Immature natural killer cell (primary cell): ENCODE measurements at places on chromosomes 2 and 18. TPM values are rescaled to one million over a fixed set of nuclear protein-coding genes. Genes with fewer than 3 reads are reported as not detected.
A peak's percentile ranks its signal among the peaks of the same experiment; 100 is the strongest.

Gene CPO
- polyA plus RNA-seq: not detected

Gene HRH4
- not detected for polyA plus RNA-seq

Gene LOXHD1
- not detected for polyA plus RNA-seq

Gene TLX2
- polyA plus RNA-seq: not detected

Gene ELOA2
- polyA plus RNA-seq: not detected

DNA sequence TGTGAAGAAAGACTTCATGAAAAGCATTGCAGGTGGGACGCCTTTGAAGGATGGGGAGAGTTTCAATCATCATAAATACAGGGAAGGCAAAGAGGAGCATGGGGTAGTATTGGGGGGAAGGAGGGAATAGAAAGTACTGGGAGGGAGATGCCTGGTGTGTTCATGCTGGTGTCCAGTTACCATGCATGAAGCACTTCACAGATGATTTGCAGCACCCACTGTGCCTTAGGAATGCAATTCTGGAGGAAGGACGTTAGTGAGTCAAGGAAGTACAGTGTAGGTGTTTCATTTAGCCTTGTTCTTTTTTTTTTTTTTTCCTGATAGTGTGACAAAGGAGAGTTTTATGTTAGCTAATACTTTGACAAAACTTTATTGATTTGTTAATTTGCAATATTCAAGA is 36.8 kb downstream of the ADAM23 start:
- DNase-seq: no peak
- no peak overlapping the region for H3K4me3 ChIP-seq
- no peaks in the 10 kb centered on the region for H3K36me3 ChIP-seq
- no peak overlapping the region for H3K27ac ChIP-seq
- H3K4me1 ChIP-seq: no peaks in the 10 kb centered on the region

DNA sequence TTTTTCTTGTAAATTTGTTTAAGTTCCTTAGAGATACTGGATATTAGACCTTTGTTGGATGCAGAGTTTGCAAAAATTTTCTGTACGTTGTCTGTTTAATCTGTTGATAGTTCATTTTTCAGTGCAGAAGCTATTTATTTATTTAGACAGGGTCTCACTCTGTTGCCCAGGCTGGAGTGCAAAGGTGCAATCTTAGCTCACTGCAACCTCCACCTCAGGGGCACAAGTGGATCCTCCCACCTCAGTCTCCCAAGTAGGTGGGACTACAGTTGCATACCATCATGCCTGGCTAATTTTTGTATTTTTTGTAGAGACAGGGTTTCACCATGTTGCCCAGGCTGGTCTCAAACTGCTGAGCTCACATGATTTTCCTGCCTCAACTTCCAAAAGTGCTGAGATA is 568.2 kb upstream of the REG3G start:
- no peaks in the 10 kb centered on the region for H3K36me3 ChIP-seq
- no peak overlapping the region for H3K27ac ChIP-seq
- no peak for DNase-seq
- H3K4me1 ChIP-seq: no peaks in the 10 kb centered on the region
- no peaks in the 10 kb centered on the region for H3K27me3 ChIP-seq

DNA sequence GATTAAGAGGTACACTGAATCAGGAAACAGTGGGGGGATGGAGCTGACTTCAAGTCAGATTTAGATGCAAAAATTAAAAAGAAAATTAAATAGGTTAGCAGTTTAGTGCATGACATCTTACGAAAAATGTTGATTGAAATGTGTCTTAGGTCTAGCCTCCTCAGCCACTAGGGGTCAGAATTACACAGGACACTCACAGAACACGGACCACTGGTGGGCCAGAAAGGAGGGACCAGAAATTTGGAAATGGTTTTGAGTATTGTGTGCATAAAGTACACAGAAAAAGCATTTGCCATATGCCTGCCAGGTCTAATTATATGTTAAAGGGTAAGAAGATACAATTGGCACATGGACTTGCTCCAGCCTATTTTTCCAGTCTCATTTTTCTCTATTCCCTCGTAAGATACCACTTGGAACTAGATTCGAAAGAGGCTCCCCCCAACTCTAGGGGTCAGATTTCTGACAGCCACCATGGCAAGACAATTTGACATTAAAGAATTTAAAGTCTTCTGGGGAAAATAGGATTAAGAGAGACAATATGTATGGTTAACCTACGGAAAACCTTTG is 550.2 kb upstream of the SETBP1 start:
- peak; percentile 26 for DNase-seq
- H3K4me1 ChIP-seq: no peaks in the 10 kb centered on the region
- no peak overlapping the region for H3K27ac ChIP-seq
- peaks cover 4% of the 10 kb centered on the region for H3K27me3 ChIP-seq

DNA sequence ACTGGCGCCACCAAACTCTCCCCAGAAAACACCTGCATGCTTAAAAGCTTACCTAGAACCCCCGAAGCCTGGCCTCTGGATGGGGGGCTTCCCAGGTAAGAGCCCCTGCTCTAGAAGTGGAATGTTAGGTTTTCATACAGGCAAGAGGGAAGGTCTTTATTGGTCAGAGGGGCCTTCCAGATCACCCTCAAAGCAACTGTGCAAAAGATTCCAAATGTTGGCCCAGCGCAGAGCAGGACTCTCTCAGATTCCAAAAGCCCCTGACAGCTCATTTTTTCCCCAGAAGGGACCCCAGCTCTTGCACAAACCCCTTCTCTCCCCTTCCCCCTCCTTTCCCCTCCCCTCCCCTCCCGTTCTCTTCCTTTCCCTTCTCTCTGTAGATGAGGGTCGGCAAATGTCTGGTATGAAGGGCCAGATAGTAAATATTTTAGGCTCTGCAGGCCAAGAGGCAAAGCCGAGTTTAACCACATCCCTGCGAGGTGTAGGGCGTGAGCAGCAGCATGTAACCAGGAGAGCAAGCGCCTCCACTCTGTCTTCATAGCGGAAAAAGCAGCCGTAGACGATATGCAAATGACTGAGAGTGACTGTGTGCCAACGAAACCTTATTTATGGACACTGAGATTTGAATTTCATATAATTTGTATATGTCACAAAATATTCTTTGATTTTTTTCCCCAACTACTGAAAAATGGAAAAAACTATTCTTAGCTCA is 116.9 kb downstream of the SMAD7 start:
- peaks cover 3% of the 10 kb centered on the region for H3K36me3 ChIP-seq
- peaks cover 13% of the 10 kb centered on the region for H3K27me3 ChIP-seq
- H3K4me3 ChIP-seq: peak overlapping the region; percentile 92

GRCh38 chr2:10058251-10059015 is 15.1 kb downstream of the KLF11 start:
- no peak overlapping the region for H3K4me3 ChIP-seq
- H3K4me1 ChIP-seq: no peaks in the 10 kb centered on the region
- H3K27ac ChIP-seq: no peak overlapping the region

GRCh38 chr18:74775239-74775638 is 177.6 kb downstream of the ZNF407 start:
- no peak overlapping the region for H3K27ac ChIP-seq
- no peaks in the 10 kb centered on the region for H3K36me3 ChIP-seq
- no peaks in the 10 kb centered on the region for H3K4me1 ChIP-seq

DNA sequence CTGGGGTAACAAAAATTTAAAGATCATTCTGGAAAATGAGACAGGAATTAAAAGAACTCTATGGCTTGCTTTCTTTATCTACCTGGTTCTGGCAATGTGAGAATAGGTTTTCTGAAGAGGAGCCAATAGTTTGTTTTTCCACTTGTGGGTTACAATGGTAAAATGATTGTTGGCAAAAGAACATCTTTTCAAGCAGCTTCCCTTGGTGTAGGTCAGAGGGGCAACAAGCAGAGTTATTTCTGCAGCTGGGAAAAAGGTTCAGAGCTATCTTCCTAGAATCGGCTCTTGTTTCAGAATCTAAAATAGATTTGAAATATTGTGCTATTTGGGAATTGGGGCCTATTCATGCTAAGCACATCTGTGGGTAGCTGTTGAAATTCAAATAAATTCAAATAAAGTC is 11.5 kb upstream of the TSPYL6 start:
- no peak for DNase-seq
- no peaks in the 10 kb centered on the region for H3K27me3 ChIP-seq
- no peak overlapping the region for H3K27ac ChIP-seq
- no peak overlapping the region for H3K4me3 ChIP-seq
- no peaks in the 10 kb centered on the region for H3K4me1 ChIP-seq

DNA sequence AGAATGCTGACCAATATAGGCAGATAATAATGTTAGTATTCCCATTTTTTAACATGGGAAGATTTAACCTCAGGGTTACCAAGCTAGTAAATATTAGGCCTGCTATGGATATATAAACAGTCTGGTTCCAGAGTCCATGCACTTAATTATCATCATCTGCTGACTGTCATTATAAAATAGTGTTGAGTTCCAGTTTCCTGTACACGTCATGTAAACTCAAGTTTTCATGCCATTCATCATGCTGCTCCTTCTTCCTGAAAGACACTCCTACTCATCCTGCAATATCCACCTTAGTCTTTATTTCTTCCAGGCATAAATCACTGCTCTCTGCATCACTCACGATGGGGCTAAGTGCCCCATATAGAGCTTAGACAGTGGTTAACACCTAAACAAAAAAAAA is 420.8 kb upstream of the SPHKAP start:
- no peaks in the 10 kb centered on the region for H3K4me1 ChIP-seq
- no peaks in the 10 kb centered on the region for H3K27me3 ChIP-seq
- no peaks in the 10 kb centered on the region for H3K36me3 ChIP-seq
- H3K27ac ChIP-seq: no peak overlapping the region
- H3K4me3 ChIP-seq: no peak overlapping the region
- no peak for DNase-seq

DNA sequence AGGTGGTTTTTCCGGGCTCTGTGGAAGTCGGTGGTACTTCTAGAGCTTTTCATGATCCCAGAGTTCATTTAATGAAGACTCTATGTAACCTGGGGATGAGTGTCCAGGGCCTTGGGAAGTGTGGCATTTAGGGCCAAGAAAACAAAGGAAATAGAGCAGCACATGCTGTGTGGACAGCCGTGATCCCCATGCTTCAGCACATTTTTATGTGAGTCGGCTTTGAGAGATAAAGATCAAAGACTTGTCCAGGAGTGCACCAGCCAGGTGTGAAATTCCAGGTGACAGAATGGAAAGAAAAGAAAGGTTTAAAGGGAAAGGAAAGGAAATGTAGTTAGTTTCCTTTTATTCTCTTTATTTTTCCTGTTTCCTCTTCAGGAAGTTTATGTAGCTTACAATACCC is 258.0 kb upstream of the NRP2 start:
- no peak for DNase-seq
- H3K4me1 ChIP-seq: no peaks in the 10 kb centered on the region
- H3K36me3 ChIP-seq: no peaks in the 10 kb centered on the region
- no peak overlapping the region for H3K27ac ChIP-seq
- H3K27me3 ChIP-seq: no peaks in the 10 kb centered on the region

DNA sequence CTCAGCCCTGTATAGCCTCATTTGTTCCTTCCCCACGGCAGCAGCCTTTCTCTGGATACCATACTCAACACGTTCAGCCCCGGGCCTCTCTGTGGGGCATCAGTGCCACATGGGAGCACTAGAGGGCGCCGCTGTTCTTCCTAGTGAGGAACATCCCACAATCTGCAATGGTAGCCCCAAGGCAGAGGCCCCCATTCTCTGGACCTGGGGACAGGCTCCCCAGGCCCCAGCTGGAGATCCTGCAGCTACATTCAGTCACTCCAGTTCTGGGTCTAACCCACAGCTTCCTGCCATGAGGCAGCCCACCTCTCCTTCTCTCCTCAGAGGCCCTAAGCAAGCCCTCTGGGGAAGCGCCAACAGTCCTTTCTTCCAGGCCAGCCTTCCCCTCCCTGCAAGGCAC is 14.2 kb upstream of the SFXN5 start:
- no peak overlapping the region for H3K4me3 ChIP-seq
- peaks cover 2% of the 10 kb centered on the region for H3K27me3 ChIP-seq
- no peak overlapping the region for H3K27ac ChIP-seq
- no peaks in the 10 kb centered on the region for H3K36me3 ChIP-seq
